ENCODE measurements at places on chromosomes 7 and 10.

DNA sequence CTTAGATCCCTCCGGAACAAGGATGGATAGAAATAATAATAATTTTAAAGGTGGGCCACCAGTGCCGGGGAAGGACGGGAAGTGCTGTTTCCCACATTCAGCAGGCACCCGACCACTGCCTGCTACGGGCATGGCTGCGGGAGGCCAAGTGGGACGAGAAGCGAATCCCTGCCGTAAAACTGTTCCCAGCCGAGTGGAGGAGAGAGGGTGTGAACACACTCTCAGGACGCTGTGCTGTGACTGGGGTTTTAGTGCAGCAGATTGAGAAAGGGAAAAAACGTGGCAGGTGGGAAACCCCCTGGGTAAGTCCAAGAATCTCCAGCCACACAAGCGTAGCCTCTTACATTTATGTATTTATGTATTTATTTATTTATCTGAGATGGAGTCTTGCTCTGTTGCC, 158.8 kb downstream of the DNAJB6 start:
- DNase-seq, result no peak

DNA sequence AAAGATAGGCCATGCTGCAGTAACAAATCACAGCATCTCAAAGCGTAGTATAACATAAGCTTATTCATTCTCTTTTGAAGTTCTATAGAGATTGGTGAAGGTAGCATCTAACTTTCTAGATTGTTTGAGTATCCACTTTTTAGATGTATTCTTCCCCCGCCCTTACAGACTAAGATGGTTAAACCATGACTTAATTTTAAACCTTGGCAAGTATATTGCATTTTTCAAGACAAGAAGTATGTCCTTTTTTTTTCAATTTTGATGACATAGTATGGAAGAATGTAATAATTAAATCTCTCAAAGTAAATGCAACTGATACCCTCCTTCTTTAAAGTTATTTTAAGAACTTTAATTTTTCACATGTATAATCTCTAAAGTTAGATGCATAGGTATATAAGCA, 190.0 kb downstream of the KCND2 start:
- no peak for DNase-seq

- DNase-seq, result no peak
Measured at GRCh38 chr10:36476399-36476798, 649.0 kb upstream of the ANKRD30A start.

GRCh38 chr10:89466599-89467035, 52.2 kb downstream of the IFIT5 start:
- no peak for DNase-seq

GRCh38 chr7:158495786-158496185, 91.8 kb downstream of the PTPRN2 start:
- DNase-seq, result no peak

DNA sequence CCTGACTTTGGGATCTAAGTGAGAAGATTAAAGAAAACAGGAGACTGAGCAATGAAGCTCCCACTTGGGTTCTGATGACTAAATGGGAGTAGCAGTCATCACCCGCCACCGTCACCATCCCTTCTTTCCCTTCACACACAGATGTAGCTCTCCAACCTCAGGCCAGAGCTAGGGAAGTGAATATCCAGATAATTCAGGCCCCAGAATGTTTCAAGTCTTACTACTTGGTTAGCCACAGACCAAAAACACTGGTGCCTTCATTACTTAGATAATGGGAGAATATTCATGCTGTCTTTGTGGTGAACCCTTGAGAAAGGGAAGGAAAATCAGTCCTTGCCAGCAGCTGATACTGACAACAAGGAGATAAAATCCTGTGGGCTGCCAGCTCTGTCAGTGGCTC, 100.7 kb downstream of the OSBPL3 start:
- DNase-seq, result no peak

DNA sequence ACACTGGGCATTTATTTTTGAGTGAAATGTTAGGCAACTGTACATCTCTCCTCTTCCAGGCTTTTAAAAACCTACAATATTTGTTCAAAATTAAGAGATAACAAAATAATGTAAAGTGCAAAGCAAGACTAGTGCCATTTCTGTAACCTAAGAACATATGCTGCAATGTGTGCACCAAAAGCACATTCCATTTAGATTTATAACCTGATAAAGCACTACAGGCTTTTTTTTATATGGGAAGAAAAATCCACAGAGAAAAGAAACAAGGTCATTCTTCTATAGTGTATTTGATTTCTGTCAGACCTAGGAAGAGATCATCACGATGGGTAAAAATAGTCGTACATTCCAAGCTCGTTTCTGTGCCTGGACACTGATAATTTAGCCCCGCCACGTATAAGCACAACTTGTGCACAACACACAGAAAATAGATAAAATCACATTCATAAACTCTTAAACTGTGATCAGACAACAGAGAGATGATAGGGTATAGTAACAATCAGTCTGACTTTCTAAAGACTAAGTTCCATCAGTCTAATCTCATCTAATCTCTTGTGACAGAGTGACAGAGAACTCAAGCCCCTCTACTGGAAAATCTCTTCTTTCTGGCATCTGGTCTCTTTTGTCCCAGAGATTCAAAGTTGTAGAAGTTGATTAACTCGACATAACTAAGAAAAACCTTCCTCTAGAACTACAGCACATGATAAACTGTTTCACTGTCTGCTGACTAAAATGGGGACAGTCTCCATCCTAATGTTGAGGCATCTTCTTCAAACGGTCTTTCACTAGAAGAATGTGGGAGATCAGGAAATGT, 6.7 kb downstream of the LAMB1 start:
- no peak for DNase-seq

GRCh38 chr10:110641256-110641655, 2.9 kb upstream of the RBM20 start:
- DNase-seq, result no peak

DNA sequence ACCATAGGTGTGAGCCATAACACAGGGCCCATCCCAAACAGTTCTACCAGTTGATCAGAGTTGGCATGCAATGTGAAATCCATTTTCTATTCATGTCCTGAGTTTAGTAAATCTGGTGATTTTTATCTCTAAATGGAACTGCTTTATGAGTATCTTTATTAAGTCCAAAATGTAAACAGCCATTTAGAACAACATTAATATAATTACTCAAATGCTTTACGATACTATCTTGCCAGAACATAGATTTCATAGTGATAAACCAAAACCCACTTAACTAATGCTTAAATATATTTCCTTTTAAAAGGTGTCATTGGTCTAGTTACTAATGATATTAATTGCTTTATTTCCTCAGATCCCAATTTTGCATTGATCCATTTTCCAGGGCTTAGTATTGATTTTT, 80.7 kb downstream of the PLCE1 start:
- DNase-seq, result no peak

DNA sequence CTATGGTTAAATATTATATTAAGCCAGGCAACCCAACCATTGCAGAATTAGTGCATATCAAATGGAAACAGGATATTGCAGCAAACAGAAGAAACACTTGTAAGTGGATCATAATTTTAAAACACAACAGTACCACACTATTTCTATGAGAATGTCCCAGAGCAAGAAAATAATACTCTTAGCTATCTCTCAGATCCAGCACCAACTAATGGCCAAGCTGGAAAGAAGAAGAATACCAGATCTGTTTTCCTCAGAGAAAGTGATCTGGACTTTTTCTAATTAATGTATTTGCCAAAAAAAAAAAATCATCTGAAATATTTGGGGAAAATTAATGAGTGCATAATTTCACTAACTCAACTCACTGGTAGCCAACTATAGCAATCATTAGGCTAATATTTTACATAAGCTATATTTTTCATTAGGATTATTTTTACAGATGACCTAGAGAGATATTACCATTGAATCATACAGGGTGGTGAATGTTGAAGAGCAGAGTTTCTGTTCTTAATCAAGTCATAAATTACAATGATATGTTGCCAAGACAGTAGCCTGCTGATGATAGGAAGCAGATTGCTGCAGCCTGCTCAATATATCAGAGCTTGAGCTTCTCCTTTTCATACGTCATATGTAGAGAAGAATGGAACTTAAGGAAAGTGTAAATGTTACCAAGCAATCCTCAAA, 995.4 kb upstream of the LRRN3 start:
- DNase-seq, result no peak

DNA sequence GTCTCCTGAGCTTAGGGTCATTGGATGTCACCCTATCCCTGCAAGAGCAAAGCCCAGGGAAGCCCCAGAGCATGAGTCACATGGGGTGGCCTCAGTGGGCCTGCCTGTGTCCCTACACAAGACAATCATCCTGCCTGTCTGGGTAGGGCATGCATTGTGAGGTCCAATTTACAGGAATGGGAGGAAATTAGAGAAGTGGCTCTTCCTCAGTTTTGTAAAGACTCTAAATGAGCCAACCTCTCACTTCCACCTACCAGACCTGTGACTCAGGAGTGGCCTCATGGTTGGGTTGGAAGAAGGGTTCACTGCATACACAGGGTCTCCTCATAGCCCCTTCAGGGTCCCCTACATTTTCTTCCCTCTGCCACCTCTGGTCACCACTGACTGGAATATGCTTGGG, 43.6 kb upstream of the SMNDC1 start:
- DNase-seq, result no peak

DNA sequence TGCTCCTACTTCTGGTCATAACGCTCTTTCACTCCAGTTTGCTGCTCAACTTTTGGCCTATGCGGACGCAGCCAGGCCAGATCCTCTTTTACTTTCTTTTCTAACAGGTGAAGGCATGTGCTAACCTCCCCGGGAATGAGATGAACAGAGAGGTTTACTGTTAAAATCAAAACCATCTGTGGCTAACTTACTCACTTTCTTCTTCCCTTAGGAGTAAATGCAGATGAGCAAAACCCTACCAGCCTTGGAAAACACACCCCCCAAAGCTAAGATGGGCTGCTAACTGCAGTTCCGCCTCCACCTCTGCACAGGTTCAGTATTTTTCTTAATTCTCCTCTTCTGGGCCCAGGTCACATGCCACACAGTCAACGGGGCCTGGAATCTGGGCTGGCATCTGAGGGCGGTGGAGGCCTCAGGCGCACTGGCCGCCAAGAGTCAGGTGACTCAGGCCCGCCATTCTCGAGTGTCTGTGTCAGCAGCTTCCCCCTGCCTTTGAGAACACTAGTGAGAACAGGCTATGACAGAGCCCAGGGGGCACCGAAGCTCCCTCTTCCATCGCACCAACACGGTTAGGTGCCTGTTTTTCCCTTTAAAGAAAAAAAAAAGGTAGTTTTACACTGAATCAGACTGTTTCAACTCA, 11.1 kb downstream of the FAM53B start:
- DNase-seq, result no peak

DNA sequence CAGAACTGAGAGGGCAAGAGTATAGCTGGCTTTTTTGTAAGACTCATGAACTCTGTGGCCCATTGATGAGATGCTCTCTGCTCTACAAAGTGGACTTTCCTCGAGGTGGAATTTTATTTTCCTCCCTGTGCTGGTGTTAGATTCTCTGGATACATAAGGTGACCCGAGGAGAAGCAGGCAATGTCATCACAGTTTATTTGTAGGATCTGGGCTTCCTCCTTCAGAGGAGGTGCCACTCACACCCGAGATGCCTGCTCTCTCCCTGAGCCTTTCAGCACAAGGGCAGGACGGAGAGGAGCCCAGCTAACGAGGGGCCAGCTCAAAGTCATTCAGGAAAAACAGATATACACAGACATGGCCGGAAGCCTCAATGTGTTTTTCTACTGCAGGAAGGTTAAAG, 103.0 kb downstream of the KIAA1217 start:
- DNase-seq, result no peak

DNA sequence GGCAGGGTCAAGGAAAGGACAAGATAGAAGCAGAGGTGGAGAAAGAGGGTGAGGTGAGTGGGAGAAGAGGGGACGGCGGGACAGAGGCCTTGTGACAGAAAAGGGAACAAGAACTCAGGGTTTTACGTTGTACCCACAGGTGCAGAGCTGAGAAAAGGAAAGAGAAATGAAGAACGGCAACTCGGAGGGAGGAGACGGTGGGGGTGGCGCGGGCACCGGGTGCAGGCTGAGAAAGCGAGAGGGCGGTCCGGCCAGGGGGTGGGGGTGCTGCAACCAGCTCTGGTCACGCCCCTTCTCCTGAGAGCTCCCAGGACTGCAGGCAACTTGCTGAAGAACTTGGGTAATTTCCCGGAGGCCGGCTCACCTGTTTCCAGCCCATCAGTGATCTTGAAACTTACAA, 65.3 kb downstream of the CARD11 start:
- no peak for DNase-seq

GRCh38 chr7:37445064-37445723, 3.5 kb downstream of the ELMO1 start:
- no peak for DNase-seq

- DNase-seq, result no peak
Measured at GRCh38 chr7:21462081-21462480, 34.2 kb downstream of the SP4 start.

- DNase-seq, result no peak
Measured at GRCh38 chr7:141200191-141201108, 126.6 kb downstream of the TMEM178B start.

DNA sequence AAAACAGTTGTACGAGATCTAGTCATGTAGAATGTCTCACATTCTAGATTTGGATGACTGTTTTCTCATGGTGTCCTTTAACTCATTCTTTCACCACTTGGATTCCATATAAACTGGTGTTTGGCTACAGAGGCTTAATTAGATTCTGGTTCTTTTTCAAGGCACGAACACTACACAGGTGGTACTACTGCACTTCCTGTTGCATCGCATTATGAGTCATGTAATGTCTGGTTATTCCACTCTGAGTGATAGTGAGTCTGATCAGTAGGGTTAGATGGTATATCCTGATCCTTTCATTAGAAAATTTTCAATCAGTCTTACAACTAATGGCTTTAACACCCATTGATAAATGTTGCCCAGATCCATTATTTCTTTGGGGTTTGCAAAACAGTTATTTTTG, 11.2 kb upstream of the AKAP9 start:
- DNase-seq, result no peak

DNA sequence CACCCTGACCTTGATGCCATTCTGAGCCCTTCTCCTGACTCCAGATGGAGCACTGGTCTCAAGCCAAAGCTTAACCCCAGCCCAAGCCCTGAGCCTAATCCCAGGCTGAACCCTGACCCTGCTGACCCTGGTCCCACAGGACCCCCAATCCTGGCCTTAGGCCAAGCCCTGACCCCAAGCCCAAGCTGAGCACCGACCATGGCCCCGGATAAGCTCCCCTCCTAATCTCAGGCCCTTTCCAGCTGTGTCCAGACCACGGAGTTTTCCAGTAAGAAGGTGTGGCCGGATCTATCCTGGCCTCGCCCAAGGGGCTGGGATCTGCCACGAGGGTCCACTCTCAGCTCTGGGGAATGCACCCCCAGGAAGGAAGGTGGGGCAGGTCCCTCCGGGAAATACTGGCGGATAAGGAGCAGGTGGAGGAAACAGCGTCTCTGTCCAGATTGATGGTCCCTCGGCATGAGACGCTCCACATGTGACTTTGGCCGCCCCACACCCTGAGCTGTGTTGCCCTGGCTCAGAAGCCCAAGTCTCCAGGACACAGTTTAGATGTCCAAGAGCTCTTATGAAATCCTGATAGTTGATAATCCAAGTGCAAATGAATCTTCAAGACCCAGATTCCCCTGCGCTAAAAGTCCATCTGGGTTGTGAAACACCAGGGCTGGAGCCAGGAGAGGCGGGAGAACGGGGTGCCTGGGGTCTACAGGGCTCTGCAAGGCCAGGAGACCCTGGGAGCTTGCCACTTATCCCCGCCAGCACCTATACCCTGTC, 10.4 kb downstream of the ELN start:
- no peak for DNase-seq

- no peak for DNase-seq
Measured at GRCh38 chr10:124597846-124598165, 136.2 kb downstream of the LHPP start.

- DNase-seq, result no peak
Measured at GRCh38 chr7:156163747-156164146, 351.5 kb upstream of the SHH start.

Data from AG09319 (cell line).